ENCODE measurements at places on chromosomes 6 and 20.

GRCh38 chr6:40743690-40744446 lies 156.7 kb upstream of the LRFN2 start:
- no peak for DNase-seq

DNA sequence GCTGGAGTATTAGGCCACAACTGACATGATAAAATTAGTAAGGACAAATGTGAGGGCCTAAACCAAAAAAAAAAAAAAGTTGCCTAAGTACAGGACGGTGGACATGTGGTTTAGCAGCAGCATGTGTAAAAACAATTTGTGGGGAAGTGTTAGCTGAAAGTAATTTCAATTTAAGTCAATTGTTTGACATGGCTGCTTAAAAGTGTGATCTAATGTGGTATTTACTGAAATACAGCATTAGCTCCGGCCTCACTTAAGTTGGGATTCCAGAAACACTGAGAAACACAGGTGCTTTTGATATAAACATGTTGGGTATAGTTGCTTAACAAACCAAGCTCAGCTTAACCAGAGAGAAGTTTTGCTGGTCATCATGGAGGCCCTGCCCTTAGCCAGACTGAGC lies 119.7 kb downstream of the FYN start:
- no peak for DNase-seq

GRCh38 chr6:166623318-166623717 lies 3.7 kb downstream of the RPS6KA2 start:
- DNase-seq = no peak

GRCh38 chr6:139533573-139534471 lies 159.4 kb upstream of the CITED2 start:
- DNase-seq = no peak

- DNase-seq = no peak
Measured at GRCh38 chr6:38445925-38446324, 193.8 kb downstream of the BTBD9 start.

GRCh38 chr20:25281541-25281991 lies 33.7 kb downstream of the PYGB start:
- DNase-seq = peak; percentile 67

- no peak for DNase-seq
Measured at GRCh38 chr6:109498052-109498451, 15.0 kb upstream of the ZBTB24 start.

DNA sequence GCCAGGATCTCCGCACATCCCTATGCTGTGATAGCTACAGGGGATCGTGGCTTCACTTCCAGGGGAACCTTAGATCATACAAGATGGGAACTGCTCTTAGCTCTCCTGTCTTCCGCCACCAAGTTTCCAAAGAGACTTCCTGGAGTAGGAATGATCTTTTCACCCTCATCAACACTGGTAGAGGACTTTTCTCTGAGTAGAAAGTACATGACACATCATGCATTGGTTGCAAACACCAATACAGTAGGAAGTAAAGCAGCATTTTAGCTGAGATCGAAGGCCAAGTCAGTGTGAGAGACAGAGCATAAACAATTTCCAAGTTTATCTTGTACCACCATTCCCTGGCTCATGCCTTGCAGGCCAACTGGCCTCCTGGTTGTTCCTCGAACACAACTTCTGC lies 113.1 kb upstream of the NEDD9 start:
- DNase-seq = no peak

DNA sequence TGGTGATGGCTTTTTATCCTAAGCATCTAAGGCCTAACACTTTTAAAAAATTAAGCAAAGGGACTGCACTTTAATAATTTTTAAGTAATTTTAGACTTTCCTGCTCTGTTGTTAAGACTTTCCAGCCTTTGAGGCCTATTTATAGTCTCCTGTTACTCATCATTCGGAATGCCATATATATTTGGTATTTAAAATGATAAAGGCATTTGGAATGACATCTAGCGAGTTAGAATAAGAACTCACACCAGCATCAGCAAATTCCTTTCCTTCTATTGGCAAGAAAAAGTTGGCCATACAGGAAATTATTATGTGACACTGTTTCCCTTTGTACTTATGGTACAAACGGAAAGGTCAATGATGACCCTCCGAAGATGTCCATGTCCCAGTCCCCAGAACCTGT lies 88.1 kb upstream of the STMND1 start:
- DNase-seq = no peak

GRCh38 chr20:10555393-10555792 lies 118.4 kb downstream of the JAG1 start:
- no peak for DNase-seq

GRCh38 chr6:21722510-21722909 lies 129.0 kb downstream of the SOX4 start:
- DNase-seq = no peak

GRCh38 chr6:126217497-126217896 lies 122.4 kb upstream of the CENPW start:
- DNase-seq = no peak

Data from G401 (cell line).